Daoy (cell line): ENCODE measurements at places on chromosomes 3 and 15. TPM values are rescaled to one million over a fixed set of nuclear protein-coding genes. Genes with fewer than 3 reads are reported as not detected.

The SATB1 gene
- 12.6 and 15.4 TPM in 2 replicates for total RNA-seq

The ASB14 gene
- total RNA-seq: not detected in 2 replicates

The XYLB gene
- 2.1 and 2.5 TPM in 2 replicates for total RNA-seq

The MAP3K13 gene
- 7.6 and 13.1 TPM in 2 replicates for total RNA-seq

The DNAJC13 gene
- total RNA-seq: 29.5 and 31.3 TPM in 2 replicates

The HES1 gene
- 88.3 and 97.8 TPM in 2 replicates for total RNA-seq

The CHST13 gene
- not detected in 2 replicates for total RNA-seq

The GPR27 gene
- total RNA-seq: 2.5 and 5.0 TPM in 2 replicates
